ENCODE measurements at places on chromosomes 2 and 18.

DNA sequence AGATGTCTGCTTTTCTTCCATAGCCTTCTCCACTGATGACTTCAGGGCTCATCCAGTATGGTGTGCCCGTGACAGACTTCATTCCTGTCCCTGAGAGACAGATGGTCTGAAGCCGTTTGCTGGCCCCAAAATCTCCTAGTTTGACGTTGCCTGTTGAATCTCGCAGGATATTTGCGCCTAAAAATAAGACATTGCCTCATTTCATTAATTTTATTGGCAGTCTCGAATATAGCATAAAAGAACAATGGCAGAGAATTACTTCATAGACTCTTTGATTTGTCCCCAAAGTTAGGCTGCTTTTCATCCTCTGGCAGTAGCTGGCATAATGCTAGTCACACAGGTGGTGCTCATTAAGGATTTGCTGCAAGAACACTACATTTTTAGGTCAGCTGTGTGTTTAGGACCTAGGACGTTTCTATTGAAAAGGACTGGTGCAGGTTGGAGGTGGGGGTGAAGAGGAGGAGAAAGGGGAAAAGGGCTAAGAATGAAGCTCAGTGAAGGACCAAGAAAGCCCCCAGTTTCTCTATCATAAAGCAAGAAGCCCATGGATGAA, 14.7 kb upstream of the ERCC3 start:
- no peak for DNase-seq

GRCh38 chr18:62828852-62829251, 113.5 kb downstream of the PHLPP1 start:
- no peak for DNase-seq

DNA sequence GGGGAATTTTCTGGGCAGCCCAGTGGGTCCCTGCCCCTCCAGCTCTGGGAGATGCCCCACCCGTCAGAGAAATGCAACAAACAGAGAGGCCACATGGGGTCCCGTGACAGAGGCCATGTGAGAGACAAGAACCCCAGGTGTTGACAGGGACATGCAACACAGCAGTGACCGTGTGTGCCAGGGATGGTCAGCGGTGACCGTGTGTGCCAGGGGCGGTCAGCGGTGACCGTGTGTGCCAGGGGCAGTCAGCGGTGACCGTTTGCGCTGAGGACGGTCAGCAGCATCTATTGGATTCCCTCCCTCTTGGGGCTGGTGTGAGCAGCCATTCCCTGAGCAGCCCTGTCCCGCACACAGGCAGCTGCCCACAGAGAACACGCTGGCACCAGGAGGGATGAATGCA, 146.6 kb upstream of the OTOS start:
- DNase-seq: no peak

GRCh38 chr18:23336101-23336500, 117.0 kb upstream of the RIOK3 start:
- no peak for DNase-seq

- no peak for DNase-seq
Observed at GRCh38 chr2:36362291-36362690, 6.7 kb downstream of the CRIM1 start.

- no peak for DNase-seq
Observed at GRCh38 chr2:196849895-196850294, 40.7 kb upstream of the C2orf66 start.

- DNase-seq: peak; percentile 57
Observed at GRCh38 chr2:232483311-232483922, 4.2 kb downstream of the ECEL1 start.

DNA sequence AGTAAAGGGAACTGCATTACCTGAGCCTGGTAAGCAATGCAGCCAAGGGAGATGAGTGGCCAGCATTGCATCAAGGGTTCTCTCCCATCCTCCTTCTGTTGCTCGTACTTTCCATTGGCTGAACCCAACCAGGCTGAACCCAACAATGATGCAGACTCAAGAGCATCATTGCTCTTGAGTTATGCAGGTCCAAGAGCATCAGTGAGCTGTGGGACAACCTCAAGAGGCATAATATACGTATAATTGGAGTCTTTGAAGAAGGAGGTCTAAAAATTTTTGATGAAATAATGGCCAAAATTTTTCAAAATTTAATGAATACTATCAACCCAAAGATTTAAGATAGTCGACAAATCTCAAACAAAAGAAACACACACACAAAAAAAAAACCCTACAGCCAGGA, 213.0 kb downstream of the RNF152 start:
- DNase-seq: no peak

GRCh38 chr2:30744823-30745222, 62.4 kb downstream of the CAPN13 start:
- peak; percentile 23 for DNase-seq

DNA sequence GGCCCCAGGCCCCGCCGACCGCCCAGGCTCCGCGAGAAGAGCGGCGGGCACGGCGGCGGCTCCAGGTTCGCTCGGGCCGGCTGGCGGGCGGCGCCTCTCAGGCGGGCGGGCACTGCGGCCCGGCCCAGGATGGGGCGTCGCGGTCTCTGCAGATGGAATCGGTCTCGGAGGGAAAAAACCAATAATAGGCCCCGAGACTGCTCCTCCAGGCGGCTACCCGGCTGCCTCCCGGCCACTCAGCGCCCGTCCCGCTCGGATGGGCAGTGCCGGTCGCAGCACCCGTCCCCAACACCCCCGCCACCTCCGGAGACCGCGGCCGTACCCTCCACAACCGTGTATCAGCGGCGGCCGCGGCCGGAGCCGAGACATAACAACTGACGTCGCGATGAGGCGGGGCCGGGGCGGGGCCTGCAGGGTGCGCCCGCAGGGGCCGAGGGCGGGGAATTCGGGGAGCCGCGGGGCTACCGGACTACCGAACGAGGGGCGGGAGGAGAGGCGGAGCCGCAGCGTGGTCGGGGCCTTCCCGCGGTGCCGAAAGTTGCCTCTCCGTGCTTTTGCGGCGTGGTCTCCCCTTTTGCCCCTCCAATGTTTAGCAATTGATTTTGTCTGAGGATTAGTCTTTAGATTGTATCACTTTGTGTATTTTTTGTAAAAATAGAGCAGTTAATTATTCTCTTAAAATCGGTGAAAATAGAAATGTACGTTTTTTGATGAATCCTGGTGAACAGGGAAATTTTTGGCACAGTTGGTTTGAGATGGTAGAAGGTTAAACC, at the start of gene RNF103:
RNF103 (minus strand) TSS at position 372 of the 773 bp plus-strand sequence. CDS start 979 bp downstream, outside the sequence.
- peak; percentile 100 for DNase-seq

GRCh38 chr18:25189391-25190185, 162.4 kb downstream of the ZNF521 start:
- no peak for DNase-seq

- no peak for DNase-seq
Observed at GRCh38 chr2:11983870-11984269, 237.4 kb downstream of the LPIN1 start.

GRCh38 chr18:38646296-38646695, 1080.7 kb upstream of the CELF4 start:
- no peak for DNase-seq

DNA sequence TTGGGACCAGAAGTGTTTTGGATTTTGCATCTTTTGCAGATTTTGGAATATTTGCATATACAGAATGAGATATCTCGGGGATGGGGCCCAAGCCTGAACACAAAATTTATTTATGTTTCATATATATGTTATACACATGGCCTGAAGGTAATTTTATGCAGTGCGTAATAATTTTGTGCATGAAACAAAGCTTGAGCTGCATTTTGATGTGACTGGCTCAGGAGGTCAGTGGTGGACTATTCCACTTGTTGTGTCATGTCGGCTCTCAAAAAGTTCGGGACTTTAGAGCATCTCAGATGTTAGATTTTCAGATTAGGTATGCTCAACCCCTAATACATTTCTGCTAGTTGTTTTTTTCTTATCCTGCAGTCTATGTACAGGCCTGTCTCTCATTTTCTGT, 145.4 kb downstream of the FAM210A start:
- no peak for DNase-seq

DNA sequence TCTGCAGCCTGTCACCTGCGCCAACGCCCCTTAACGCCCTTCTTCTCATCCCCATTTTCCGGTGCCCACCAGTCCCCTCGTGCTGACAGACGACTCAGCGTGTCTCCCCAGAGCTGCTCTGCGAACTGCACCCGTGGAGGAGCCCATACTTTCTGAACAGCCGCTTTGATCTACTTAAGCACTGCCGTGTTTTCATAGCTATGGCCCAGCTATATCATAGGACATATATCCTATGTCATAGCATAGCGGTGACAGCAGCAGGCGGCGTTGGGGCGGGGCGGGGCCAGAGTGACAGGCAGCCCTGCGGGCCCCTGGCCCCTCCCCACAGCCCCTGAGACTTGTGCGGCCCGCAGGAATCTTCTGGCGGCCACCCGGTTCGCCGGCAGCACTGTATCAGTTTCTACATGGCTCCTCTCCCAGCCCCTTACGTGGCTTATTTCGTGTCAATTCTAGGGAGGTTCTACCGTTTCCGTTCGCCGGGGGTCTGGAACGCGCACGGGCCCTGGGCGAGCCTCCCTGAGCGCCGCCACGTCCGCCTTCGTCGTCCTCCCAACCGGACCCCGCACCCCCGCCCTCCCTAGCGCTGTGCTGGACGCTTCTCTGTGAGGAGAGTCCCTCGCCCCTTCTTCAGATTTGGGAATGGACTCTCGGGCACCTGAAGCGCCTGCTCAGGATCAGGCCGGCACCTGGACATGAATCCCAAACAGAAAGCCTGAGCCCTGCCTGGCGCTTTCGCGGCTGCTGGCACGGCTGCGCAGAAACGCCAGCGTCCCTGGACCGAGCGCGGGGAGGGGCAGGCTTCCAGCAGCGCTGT, 35.4 kb downstream of the PTPN18 start:
- peak; percentile 96 for DNase-seq

DNA sequence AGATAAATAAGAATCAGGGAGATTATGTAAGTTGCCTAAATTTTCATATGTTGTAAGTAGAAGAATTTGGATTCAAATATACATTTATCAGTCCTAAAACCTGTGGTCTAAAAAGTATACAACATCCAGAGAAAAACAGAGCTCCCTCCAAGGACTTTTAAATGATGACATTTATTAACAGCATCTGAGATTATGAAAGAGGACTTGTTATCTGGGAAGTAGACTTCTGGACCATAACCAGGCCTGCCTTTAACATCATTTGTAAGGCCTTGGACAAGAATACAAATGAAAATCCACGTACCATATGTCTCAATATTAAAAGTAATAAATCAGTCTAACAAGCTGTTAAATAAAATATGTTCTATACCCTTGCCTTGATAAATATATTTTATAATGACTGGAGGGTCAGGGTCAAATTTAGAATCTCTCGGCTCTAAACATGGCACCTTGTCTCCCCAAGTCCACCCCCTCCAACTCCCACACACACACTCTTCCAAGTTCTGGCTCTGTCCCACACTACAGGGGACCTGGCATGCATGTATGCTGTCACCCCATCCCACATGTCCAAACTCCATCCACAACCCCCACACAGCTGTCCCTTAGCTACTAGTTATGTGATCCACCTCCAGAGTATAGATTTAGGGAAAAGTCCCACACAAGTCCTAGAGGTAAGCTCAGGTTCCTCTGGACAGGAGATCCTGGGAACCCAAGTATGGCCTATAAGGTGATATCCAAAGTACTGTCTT, 382.6 kb downstream of the CDH2 start:
- DNase-seq: no peak

GRCh38 chr18:76363436-76364120, 131.5 kb downstream of the ZNF516 start:
- no peak for DNase-seq

DNA sequence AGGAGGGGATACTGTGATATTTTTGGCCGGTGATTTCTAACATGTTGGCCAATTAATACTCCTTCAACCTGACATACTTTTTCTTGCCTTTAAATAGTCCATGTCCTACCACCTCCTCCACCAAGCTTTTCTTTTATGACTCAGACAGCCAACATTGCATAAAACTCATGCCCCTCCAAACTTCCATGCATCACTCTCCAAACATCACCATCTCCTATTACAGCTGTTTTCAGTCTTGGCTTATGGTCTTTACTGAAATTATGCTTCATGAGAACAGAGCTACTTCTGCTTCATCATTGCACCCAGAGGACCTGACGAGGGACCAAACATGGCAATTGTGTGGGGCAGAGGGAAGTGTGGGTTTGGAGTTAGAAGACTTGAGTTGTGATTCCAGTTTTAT, 305.4 kb downstream of the LPIN1 start:
- no peak for DNase-seq

- DNase-seq: no peak
Observed at GRCh38 chr18:8969639-8970390, 132.7 kb upstream of the NDUFV2 start.

Data from spleen (tissue), 13 donors.